Endothelial cell of coronary artery (primary cell): ENCODE measurements at places on chromosomes 16 and 17. TPM values are rescaled to one million over a fixed set of nuclear protein-coding genes. Genes with fewer than 3 reads are reported as not detected.

Gene CACNG5
- total RNA-seq, result not detected in 2 replicates

Gene ZNF778
- 10.2 and 11.0 TPM in 2 replicates for total RNA-seq

Gene SHCBP1
- total RNA-seq, result 11.5 and 29.1 TPM in 2 replicates

Gene TBC1D3I
- under 0.01 and 0.38 TPM in 2 replicates for total RNA-seq

Gene PIMREG
- 8.8 and 20.2 TPM in 2 replicates for total RNA-seq

Gene TPSAB1
- not detected in 2 replicates for total RNA-seq
